ENCODE measurements at places on chromosomes 16 and 17.

GRCh38 chr17:6305613-6306360 is 129.1 kb downstream of the AIPL1 start:
- no peak for DNase-seq

DNA sequence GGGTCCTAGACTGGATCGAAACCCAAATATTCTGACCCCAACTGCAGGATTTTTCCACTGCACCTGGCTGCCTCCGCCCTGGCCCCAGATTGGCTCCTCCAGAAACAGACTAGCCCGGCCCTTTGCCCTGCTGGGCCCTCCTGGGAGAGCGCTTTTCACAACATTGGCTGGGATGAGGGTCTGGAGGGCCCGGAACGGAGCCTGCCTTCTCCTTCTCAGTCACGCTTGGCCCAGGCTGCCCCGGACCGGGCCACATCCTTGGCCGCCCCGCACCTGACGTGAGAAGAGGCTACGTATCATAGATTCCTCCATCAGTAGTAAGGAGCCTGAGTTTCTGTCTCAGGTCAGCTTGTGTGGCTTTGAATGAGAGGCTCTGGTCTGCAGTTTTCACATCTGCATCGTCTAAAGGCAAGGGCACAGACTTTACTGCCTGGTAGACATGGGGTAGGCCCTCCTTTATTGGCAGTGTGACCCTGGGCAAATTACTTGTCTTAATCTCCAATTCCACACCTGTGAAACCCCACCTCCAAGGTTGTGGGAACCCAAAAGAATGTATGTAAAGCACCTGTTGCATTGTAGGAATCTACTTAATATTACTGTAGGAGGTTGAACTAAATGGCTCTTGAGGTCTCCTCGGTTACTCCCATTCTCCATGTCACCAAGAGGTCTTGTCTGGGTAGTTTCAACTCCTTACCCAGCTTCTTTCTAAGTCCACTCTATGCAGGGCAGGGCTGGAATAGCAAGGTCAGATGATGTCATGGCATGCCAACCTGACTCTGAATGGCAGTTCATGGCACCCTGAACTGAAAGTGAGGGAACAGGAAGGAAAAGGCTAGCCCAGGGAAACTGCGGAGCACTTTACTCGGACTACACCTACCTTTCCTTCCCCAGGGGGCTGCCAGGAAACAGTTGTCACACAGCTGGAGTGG is 661 bp downstream of the LRRC3C start:
- DNase-seq, result no peak

DNA sequence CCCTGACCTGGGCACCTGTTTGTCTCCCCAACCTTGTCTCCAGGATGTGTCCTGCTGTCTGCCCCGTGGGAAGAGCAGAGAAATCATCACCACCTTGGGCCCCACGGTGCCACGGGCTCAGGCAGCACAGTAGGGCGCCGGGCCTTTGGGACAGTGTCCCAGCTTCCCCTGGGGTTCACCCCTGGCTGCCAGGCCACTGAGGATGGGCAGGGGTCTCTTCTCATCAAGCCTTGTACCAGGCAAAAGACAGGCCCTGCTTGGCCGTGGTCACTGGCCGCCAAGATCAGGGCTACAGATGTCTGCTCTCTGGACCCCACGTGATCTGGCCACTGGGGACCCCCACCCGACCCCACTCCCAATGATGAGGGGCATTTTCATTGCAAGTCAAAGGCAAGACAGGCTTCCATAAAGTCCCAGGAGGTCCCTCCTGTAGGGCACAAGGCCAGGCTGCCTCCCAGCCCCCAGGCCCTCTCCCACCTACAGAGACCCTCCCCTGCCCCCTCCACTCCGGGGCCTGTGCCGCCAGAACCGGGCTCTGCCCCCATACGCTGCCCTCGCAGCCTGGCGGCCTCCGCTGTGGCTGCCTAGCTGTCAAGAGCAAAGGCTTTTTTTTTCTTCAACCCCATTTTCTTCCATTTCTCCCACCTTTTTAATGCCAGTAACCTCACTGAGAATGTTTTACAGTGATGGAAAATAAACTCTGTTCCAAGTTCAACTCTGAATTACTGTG is 14.5 kb downstream of the DNAAF8 start:
- no peak for DNase-seq

GRCh38 chr17:76132574-76133338 is 8.3 kb downstream of the FOXJ1 start:
- DNase-seq, result no peak

DNA sequence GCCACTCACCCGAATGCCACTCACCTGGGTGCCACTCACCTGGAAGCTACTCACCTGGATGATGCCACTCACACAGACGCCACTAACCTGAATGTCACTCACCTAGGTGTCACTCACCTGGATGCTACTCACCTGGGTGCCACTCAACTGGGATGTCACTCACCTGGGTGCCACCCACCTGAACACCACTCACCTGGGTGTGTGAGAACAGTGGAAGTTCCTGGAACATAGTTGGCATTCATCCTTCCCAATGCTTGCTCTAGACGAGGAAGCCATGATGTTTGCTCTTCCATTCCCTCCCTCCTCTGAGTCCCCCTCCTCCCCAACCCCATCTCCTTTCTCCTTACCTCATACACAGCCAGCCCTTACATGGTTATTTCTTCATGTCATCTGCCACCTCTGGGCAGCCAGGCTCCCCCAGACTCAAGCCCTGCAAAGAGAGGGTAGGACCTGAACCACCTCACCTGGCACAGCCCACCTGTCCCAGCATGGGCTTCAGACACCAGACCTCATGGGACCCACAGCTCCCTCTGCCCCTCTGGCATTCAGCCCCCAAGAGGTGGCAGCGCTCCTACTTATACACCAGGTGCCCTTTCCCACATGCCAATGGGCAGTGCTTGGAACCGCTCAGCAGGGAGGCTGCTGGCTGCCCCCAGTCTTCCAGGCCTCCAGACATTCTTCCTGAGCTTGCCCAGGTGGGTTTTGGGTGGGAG is 171.8 kb upstream of the FOXF1 start:
- no peak for DNase-seq

- no peak for DNase-seq
Measured at GRCh38 chr16:57627184-57627871, 1.1 kb upstream of the ADGRG1 start.

DNA sequence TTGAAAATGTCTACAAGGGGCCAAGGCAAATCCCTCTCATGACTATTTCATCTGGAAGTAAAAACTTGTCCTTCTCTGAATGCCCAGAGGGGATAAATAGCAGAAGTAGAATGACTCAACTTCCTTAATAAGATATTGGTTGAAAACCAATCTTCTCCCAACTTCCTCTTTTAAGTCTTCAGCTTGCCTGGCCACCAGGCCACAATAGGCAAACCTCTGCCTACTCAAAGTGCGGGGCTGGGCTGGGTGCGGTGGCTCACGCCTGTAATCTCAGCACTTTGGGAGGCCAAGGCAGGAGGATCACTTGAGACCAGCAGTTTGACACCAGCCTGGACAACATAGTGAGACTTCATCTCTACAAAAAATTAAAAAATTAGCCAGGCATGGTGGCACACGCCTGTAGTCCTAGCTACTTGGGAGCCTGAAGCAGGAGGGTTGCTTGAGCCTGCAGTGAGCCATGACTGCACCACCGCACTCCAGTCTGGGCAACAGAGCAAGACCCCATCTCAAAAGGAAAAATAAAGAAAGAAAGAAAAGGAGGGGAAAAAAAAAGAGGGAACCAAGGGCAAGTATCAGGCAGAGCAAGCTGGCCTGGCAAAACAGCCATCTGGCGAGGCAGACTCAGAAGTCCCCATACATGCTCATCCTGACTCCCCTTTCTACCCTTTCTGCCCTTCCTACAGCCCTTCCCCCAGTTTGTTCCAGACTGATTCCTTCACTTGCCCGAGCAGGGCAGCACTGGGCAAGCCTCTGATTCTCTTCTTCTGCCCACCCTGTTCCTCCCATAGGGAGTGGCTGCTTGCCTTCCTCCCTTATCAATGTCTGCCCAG is 20.6 kb downstream of the MAP3K14 start:
- no peak for DNase-seq

DNA sequence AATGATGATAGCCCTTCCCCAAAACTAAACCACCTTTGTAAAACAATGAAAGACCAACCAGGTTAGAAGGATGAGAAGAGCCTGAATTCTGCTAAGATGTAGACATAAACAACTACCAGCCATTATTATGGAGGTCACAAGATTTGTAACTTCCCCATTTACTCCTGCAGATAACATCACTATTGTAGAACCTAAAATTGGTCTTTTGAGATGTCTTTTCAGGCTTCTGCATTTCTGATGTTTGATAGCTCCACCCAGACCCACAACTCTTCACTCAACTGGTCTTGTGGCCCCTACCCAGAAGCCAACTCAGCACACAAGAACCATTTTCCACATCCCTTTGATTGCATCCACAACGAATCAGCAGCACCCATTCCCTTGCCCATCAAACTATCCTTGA is 100.8 kb downstream of the TMEM132E start:
- DNase-seq, result no peak

DNA sequence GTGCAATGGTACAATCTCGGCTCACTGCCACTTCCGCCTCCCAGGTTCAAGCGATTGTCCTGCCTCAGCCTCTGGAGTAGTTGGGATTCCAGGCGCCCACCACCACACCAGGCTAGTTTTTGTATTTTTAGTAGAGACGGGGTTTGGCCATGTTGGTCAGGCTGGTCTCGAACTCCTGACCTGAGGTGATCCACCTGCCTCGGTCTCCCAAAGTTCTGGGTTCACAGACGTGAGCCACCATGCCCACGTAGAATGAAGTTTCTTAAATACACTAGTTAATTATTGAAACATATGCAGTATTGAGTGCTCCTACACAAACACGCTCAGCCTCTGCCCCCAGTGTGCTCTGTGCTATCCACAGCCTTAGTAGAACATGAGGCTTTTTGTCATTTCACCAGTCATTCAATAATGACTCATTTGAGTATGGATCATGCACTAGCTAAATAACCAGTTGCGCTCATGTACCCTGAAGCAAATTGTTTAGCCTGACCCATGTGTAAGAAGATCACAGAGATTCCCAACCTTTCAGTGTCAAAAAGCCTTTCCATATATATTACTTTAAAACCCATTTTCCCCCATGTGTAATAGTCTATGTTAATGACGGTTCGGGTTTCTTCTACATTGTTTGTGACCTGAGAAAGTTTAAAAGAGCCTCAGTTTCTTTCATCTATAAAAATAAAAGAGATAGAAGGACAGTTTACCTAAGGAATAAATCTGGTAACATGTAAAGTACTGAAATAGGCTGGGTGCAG is 49.7 kb downstream of the TUBD1 start:
- no peak for DNase-seq

DNA sequence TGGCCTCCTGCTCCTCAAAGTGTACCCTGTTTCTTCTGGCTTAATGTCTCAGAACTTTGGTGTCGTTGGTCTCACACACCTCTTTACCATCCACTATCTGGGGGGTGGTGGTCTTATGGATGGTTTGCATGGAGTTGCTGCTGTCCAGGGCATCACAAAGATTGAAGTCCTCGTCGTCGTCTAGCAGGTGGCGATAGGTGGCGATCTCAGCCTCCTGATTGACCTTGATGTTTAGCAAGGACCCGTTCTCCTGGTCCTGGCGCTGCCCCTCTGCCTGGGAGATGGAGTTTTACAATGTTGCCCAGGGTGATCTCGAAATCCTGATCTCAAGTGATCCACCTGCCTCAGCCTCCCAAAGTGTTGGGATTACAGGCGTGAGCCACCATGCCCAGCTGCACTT is 31.1 kb upstream of the HELZ start:
- DNase-seq, result no peak

DNA sequence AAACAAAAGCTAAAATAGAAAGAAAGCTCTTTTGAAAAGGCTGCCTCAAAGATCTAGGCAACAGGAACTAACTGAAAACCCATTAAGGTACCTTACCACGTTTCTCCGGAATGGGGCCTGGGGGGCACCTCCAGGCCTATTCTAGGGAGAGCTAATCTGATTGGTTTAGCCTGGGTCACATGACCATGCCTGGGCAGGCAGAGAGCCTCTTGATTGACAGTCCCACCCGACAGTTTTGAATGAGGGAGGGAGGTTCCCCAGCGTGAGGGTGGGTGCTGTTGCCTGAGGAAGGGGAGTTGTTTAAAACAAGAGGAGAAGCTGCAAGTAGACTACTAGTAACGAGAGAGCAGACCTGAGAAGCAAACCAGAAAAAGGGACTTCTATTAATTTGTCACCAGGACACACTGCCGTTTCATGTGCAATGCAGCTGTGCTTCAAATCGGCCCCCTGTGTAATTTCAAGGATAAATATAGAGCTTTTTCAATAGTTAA is 143.4 kb upstream of the HS3ST2 start:
- peak; percentile 56 for DNase-seq

DNA sequence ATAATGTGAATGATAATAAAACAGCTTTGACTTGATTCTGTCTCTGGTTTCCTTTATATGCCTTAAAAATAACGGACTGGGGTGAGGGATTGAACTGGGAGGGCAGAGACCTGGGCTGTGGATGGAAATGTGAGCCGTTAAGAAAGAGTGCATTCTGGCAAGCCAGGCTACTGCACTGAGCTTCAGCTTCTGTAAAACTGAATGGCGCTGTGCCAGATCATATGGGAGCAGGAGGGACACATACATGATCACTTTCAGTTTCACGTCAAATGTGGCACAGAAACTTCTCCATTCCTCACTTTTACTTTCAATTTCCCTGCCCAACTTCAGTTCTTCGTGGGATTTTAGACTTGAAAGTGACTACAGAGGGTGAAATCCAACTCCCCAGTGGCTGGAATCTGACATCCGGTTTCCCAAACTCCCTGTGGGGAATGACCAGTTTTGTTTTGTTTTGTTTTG is 1.1 kb downstream of the MT2A start:
- peak; percentile 62 for DNase-seq

- no peak for DNase-seq
Measured at GRCh38 chr16:68310437-68310773, 341 bp downstream of the SLC7A6OS start.

- peak; percentile 76 for DNase-seq
Measured at GRCh38 chr17:35578197-35578928, at the start of gene PEX12. PEX12 (minus strand) TSS chr17:35578571; CDS start chr17:35578021, 550 bp downstream.

DNA sequence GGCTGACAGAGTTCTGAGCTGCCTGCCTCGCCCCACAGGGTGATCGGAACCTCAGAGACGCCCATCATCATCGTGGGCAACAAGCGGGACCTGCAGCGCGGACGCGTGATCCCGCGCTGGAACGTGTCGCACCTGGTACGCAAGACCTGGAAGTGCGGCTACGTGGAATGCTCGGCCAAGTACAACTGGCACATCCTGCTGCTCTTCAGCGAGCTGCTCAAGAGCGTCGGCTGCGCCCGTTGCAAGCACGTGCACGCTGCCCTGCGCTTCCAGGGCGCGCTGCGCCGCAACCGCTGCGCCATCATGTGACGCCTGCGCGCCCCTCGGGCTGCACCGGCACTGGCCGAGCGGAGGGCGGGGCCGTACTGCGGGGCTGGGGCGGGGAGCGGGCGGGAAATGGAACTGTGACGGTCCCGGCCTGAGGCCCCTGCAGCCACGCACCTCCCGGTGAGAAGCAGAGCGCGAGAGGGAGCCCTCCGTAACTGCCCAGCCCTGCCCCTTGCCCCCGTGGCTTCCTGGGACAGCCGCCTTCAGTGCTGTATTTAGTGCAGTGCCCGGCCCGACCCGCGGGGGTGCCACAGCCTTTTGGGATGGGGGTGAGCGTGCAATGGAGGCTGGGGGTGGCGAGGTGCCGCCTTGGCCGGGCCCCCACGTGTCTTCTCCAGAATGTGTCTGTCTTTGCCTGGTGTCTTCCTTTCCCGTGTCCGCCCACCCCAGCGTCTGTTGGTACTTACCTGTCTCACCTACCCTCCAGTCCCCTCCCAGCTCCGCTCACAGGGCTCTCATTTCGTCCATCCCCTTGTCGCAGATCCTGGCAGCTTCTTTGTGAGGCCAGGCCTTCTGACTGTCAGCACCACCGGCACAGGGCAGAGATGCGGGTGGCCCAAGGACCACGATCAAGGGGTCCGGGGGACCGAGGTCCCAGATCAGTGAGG is 9.8 kb downstream of the RASL10B start:
- DNase-seq, result no peak
